NCI-H2081 treated with DMSO at 0.1 percent for 48 hours (cell line): ENCODE measurements at places on chromosomes 6 and 20.

- DNase-seq: no peak
Measured at GRCh38 chr6:141439513-141439912, 693.2 kb upstream of the GJE1 start.

- no peak for DNase-seq
Measured at GRCh38 chr20:59912609-59913008, 20.8 kb downstream of the SYCP2 start.

DNA sequence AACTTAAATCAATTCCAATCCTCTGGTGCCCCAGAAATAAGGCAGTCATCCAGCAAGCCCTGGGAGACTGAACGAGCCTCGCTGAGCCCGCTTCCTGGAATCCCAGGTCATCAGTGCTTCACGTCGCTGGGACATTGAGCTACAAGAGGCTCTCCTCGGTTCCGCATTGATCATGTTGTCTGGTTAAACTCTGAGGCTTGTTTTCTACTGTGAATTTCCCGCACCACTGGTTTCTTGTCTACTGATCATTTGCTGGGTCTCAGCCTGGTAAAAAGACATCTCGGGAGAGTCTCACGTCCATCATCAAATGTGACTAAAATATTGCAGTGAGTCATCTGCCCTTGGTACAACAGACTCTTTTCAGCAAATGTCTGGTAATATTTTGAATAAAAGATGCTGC is 569.2 kb downstream of the QKI start:
- DNase-seq: no peak

DNA sequence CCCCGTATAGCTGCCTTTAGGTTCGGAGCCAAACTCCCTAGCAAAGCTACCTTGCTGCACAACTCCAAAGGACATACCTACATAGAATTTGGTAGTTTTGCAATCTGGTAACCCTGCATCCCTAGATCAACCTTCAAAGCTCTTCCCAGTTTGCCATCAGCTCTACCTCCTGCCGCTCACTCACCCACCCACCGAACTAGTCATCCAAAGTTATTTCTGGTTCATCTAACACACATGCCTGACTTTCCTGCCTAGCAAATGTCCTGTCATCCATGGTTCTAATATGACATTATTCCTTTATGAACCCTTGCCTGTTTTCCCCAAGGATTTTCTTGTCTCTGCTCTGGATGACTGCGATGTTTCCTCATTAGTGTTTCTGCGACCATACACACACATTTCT is 21.6 kb downstream of the SPAG4 start:
- DNase-seq: no peak

GRCh38 chr20:20440886-20441658 is 73.2 kb downstream of the INSM1 start:
- no peak for DNase-seq

GRCh38 chr6:166587631-166588413 is 1.3 kb upstream of the RAMACL start:
- DNase-seq: no peak

- DNase-seq: no peak
Measured at GRCh38 chr6:81762132-81762531, 9.7 kb upstream of the TENT5A start.

- no peak for DNase-seq
Measured at GRCh38 chr20:11255860-11256259, 582.1 kb upstream of the JAG1 start.

DNA sequence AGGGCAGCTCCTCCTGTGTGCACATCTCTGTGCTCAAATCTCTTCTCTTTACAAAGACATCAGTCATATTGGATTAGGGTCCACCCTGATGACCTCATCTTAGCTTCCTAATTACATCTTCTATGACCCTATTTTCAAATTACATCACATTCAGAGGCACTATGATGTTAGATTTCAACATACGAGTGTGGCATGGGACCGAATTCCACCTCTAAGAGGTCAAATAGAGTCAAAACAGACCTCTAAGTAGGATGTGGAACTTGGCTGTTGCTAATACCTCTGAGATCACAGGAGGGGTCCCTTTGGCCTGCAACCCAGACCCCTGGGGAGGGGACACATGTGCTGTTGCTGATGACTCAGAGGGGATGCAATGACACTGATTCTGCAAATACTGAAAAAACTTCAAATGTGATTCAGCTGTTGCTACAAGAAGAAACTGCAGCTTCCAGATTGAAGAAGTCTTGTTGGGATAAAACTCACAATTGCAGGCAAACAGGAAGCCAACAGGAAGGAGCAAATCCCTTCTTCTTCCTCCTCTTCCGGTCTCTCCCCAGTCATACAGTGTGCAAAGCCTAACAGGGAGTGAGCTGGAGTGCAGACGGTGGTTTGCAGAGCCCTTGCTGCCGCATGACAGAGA is 216.2 kb downstream of the MYLK4 start:
- no peak for DNase-seq

DNA sequence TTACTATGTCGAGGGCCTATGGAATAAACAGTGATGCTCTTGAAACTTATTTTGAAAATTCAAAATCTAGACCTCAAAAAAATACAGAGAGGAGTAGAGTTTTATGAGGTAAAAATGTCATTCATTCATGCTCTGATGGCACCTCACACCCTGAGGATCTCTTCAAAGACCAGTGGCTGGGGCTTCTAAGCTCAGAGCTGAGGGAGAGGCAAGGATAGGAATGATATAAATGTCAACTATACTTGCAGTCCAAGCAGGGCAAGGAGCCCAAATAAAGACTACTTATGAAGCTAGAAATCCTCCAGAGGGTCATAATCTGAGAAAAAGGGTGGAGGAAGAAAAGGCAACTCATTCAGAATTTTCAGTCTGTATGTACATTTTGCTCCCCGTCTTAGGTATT is 136.7 kb upstream of the CARMIL1 start:
- DNase-seq: no peak

DNA sequence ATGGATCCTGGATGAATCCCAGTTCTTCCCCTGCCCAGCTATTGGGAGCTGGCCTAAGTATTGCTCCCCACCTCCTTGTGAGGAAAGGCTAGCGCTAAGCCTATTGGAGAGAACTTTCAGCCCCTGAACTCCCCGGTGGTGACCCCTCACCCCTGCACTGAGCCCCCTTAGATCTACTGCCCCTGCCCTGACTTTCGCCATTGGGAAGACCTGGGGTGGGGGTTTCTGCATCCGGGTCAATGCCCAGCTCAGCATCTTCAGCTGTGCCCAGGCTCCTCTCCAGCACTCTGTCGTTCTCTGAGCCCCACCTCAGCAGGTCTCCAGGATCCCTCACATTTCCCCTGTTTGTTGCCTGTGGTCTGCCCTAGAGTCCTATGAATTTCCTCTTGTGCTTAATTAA is 9.0 kb downstream of the TREML4 start:
- no peak for DNase-seq

DNA sequence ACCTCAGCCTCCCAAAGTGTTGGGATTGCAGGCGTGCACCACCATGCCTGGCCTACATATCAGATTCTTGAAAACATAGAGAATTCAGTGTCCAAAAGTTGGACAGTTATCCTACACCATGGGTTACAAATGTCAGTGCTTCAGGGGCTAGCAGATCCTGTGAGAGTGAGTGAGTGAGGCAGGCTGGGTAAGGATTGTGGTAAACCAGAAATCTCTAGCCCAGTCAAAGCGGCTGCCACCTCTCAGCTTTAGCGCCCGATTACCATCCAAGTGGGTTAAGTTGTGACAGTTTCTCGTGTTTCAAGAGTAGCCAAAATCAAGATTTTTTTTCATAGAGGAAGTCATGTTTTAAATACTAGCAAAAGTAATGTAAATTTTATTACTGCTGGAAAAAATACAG is 21.9 kb upstream of the CSE1L start:
- DNase-seq: no peak

GRCh38 chr6:17869753-17870050 is 117.7 kb downstream of the KIF13A start:
- no peak for DNase-seq

GRCh38 chr6:1558388-1558787 is 51.3 kb upstream of the FOXC1 start:
- DNase-seq: no peak

GRCh38 chr6:112149236-112149635 is 61.8 kb downstream of the FAM229B start:
- DNase-seq: no peak

- no peak for DNase-seq
Measured at GRCh38 chr6:39753725-39754045, 28.5 kb upstream of the KIF6 start.

DNA sequence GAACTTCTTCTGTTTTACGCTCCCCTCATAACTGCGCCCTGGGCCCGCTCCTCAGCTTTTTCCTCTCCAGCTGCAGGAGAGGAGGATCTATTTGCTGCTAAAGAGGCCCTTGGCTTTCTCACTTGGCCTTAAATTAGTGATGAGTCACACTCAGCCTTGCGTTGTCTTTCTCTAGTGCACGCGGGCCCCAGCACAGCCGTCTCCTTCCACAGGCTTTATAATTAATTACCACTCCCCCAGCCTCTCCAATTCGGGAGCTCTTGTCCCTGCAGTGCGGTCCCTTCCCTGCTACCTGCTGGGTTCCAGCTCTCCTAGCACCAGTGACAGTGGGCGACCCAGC is 25.2 kb downstream of the PACSIN1 start:
- no peak for DNase-seq

DNA sequence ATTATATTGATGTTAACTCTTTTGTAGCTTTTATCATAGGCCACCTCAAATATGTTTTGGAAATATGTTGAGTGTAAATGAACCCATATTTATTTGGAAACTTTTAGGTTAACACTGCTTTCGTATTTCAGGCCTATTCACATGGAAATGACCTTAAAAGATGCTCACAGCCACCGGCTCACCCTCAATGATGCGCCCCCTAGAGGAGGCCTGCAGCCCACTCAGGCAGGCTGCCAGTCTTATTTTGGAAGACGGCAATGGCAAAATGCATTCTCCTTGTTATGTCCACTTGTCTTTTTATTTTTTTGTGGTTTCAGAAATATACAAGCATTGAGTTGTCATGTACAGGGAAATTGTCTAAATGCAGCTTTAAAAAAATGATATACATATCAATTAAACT is 869.7 kb downstream of the PHF3 start:
- no peak for DNase-seq

DNA sequence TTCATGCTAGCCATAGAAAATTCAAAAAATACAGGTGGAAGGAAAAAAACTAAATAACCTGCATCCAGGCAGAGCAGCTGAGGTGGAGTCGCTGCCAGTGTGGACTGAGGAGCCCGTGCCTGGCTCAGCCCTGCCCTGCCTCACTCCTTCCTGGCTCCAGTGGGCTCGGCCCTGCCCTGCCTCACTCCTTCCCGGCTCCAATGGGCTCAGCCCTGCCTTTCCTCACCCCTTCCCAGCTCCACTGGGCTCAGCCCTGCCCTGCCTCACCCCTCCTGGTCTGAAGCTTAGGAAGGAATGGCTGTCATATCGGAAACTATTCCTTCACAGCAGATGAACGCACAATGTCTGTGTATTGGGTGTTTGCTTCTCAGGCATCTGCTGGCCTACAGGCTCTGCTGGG is 142.1 kb downstream of the SMOC2 start:
- no peak for DNase-seq

DNA sequence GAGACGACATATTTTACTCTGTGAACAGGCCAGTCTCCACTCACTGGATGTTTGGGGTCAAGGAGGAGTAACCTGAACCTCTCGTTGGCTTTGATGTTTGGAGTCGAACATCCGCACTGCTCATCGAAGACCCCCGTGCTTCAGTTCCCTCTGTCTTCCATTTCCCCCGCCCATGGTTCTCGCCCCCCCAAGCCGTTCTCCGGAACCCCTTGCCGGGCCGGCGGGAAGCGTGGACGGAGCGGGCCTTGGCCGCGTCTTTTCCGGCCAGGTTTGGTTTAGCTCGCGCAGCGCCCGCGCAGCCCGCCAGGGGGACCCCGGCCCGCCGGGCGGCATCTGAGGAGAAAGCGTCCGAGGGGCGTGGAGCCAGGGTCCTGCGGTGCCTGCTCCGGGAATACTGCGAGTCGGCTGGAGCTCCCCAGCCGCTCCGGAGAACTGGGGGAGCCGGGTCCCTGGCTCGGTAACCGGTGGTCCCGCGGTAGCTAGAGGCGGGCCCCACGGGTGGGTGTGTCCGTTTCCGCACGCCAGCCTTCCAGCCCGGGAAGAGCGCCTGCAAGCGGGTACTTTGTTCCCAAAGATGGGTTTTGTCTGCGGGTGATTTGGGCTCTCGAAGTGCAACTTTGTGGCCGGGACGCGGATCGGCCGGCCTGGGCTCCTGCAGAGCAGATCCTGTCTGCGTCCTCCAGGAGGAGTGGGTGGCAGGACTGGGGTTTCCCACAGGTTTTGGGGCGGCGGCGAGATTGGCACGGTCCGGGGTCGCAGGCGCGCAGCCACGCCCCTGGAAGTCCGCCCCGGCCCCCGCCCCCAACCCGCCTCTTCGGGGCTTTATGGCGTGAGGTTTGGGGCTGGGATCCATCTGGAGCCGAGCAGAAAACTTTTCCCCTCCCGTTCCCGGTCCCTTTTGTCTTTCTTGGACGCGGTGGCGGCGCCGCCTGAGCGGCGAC is at the start of gene TMEM200A:
TMEM200A (plus strand) TSS at position 852 of the 941 bp plus-strand sequence. CDS start 74,406 bp downstream, outside the sequence.
- DNase-seq: no peak

DNA sequence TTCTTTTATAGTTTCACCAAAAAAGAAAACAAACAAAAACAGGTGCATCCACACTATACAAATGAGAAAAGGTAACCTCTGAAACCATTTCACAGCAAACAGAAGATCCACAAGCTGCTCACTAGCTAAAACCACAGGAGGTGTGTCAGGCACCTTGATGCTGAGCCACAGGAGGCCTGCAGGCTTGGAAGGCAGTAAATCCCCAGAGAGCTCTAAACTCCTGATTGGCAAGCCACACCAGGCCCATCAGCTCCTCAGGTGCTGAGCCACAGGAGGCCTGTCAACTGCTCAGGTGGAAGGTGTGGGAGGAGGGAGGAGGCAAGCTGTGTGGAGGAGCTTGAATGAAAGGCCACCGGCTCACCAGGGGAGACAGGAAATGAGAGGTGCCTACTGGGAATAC is 273.0 kb downstream of the PKHD1 start:
- no peak for DNase-seq

GRCh38 chr6:159813781-159814180 is 13.7 kb downstream of the PNLDC1 start:
- DNase-seq: no peak

- no peak for DNase-seq
Measured at GRCh38 chr6:34987506-34987905, 98.5 kb downstream of the ANKS1A start.
